ENCODE measurements at places on chromosomes 5 and 9.

DNA sequence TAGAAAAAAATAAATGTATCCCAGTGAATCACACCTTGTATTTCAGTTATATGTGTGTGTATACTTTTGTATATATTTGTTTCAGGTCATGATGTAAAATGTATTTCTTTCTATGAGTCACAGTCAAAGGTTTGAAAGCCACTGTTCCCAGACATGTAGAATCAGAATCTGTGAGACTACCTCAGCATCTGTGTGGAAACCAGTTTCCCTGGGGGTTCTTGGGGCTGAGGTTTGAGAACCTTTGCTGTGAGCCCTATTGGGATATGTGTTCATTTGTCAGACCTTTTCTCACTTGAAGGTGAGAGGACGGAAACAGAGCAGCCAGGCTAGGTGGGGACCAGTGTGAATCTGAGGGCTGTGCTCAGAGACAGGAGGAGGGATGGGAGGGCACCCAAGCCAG is 78.7 kb upstream of the SAP30L start:
- no peak for DNase-seq

- DNase-seq = no peak
These were observed 14.5 kb upstream of the RPL26L1 start for GRCh38 chr5:172944741-172945140.

GRCh38 chr5:142455856-142456255 is 131.0 kb upstream of the SPRY4 start:
- DNase-seq = no peak

- no peak for DNase-seq
These were observed 445.6 kb downstream of the MAT2B start for GRCh38 chr5:163951069-163951468.

DNA sequence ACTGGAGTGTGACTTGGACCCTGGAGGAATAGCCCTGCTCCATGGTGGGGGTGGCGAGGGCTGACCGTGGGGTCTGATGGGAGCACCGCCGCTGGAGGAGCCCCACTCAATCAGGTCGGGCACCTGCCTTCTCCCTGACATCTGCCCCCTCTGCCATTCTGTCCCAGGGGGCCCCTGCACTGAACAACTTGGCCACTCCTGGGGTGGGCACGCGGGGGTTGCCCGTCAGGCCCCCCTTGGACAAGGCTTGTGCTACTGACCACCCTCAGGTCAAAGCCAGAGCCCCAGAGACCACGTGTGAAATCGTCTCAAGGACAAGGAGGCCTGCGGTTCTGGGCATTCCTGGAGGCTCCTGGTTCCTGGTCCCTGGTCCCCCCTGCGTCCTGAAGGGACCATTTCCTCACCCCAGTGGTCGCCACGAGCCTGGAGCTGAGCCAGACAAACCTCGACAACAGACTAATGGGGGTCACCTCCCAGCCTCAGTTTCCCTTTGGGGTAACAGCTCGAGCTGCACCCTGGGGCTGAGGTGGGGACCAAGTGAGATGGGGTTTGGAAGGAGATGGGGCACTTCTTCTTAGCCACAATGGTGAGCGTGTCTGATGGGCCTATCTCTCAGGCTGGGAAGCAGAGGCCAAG is 73.4 kb upstream of the RNU6ATAC start:
- DNase-seq = no peak

GRCh38 chr5:5332287-5332686 is 90.2 kb upstream of the ICE1 start:
- DNase-seq = no peak

DNA sequence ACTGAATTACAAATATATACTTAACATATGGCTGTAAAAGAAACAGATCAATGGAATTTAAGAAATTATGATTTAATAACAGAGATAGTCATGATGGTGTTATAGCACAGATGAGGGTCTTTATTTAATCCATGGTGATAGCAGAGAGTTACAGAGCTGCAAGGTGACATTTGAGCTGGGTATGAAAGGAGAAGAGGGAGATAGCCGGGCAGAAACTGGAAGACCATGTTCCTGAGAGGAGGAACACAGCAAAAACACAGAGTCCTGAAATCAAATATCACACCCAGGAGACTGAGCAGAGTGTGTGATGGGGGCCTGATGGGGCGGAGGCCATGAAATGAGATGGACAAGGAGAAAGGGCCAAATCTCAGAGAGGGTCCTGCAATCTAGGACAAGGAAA is 163.4 kb downstream of the PJA2 start:
- no peak for DNase-seq

GRCh38 chr9:14441976-14442651 is 128.2 kb upstream of the NFIB start:
- peak; percentile 19 for DNase-seq

All from SK-N-DZ (cell line).